ENCODE measurements at places on chromosomes 4 and X.

DNA sequence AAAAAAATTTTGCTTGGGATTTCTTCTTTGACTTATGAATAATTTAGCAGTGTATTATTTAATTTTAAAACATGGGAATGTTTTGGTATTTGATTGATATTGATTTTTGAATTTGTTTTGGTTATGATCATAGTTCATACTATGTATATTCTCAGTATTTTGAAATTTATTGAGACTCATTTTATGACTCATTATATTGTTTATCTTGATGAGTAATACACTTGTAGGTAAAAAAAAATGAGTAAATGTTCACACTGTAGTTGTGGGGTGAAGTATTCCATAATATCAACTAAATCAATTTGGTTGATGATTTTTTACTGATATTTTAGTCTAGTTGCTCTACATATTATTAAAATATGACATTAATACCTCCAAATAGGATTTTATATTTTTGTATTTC is 1142.2 kb downstream of the ADGRL3 start:
- no peak for DNase-seq

DNA sequence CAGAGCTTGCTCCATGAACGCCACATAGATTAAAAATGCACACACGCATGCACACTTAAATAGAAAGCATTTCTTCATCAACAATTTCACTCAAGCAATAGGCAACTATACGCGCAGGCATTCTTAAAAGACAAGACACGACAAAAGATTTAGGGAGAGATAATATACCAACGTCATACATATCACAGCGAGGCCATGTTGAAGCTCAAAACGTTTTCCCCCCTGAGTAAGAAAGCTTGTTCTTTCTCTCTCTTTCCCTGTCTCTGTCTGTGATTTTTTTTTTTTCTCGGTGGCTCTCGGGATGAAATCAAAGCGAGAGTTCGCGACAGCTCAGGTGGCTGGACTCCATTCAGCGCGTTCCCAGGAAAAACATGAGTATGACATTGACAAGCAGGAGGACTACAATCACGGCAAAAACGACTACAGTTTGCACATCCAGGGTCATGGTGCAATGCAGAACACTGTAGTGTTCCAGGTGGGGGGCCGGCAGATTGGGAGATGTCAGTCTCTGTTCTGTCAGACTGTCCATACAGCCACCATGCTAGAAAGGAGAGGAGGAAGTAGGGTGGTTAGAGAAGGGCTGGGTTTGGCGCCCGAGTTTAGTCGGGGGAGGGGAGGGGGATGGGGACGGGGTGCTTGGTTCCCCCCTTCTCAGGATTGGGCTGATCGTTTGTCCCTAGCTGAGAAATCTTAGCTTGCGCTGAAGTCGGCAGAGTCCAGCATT is 30.7 kb downstream of the ARHGEF9 start:
- DNase-seq = peak; percentile 5

- DNase-seq = peak; percentile 12
Observed at GRCh38 chr4:105453550-105454205, 20.2 kb downstream of the PPA2 start.

GRCh38 chr4:72330381-72330780 is 238.6 kb downstream of the ADAMTS3 start:
- DNase-seq = no peak
